Activated CD4-positive, alpha-beta T cell treated with anti-CD3 and anti-CD28 coated beads, Interleukin-2, amount 50 U/mL, for 24 hours (primary cell): ENCODE measurements at places on chromosomes 3 and 15.

DNA sequence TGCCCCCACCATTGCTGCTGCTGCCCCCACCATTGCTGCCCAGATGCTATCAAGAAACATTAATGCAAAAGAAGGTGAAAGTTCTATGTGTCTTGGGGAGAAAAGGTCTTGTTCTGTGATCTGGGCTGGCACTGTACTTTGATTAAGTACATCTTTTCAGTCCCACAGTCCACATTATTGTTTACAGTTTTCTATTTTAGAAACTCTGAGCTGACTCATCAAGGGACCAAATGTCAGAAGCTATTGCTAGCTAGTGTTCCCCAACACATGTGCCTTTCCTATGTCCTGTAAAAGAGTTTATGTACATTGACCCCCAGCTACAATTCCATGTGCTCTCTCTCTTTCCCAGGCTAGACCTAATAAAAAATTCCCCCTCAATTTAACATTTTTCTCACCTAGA, 264.7 kb upstream of the NECTIN3 start:
- DNase-seq: no peak

GRCh38 chr15:50458348-50459112, 34.3 kb downstream of the USP8 start:
- DNase-seq: no peak

DNA sequence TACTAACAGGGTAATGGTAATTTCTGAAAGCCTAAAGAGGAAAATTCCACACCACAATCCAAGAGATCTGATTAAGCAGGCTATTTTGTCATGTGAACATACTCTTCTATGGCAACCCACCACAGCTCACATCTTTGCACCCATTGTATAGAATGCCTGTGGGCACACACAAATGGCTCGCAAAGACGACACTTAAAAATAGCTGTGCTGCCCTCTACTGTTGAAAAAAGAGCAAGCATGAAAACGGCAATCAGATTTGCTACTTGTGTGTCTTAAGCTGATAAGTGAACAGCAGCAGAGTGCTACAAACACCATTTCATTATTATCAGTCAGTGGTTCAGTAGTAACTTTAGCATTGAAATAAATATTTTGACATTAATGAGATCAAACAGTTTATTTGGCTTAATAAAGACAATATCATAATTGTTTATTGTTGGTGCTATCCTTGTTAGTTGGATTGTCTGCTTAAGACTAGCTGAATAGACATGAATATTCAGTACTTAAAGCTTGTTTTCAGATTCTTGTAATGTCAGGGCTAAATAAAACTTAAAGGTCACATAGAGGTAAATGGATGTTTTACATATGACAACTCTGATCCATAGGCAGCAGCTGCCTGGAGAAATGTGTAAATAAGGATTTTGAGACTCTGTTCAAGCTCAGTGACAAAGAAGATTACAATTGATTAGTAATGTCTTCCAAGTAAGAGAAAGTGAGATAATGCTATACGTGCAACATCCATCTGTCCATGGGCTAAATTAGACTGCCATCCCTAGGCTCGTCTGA, 199.1 kb downstream of the LRRN1 start:
- peak; percentile 3 for DNase-seq

GRCh38 chr3:51386159-51386851, 1.2 kb downstream of the MANF start:
- no peak for DNase-seq

DNA sequence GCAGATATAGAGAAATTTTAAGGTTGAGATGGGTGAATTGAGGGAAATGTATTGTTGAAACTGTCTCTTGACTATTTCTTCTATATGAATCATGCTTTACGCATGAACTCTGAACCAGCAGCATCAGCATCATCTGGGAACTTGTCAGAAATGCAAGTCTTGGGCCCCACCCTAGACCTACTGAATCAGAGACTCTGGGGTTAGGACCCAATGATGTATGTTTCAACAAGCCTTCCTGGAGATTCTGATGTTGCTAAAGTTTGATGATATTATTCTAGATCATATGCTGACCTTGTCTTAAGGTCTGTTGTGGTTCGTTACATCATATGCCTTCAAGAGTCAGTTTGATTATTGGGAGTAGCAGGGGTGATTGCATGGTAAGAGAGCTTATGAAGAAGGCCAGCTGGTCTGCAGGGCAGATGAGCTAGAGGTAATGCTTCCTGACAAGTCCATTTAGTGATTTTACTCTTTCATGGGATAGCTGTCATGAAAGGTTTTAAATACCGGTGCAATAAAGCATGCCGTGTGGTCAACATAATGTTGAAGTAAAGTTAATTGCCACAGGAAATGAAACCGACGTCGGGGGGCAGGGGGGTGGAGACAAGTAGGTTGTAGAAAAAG, 152.4 kb upstream of the MRPL3 start:
- no peak for DNase-seq

GRCh38 chr15:85406916-85407315, 26.5 kb downstream of the AKAP13 start:
- no peak for DNase-seq

DNA sequence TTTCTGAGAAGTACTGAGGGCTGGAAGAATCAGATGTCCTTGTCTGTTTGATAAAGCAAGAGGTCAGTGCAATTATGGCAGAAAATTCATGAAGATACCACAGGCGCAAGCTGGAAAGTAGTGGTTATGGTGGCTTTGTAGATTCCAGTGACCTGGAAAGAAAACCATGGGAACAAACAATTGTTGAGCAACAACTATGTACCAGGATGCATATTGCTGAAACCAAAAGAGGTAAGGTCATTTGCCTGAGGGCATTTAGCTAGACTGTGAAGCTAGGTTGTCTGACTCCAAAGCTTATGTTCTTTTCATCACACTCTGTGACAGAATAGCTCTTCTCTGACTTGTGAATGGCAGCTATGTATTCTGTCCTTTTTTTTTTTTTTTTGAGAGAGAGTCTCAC, 74.0 kb downstream of the B3GALNT1 start:
- DNase-seq: no peak

- DNase-seq: no peak
Observed at GRCh38 chr3:104519468-104520227, 847.1 kb upstream of the ALCAM start.

GRCh38 chr15:80441714-80442113, 37.5 kb downstream of the ARNT2 start:
- DNase-seq: no peak

- no peak for DNase-seq
Observed at GRCh38 chr3:148615382-148615781, 82.3 kb upstream of the AGTR1 start.

DNA sequence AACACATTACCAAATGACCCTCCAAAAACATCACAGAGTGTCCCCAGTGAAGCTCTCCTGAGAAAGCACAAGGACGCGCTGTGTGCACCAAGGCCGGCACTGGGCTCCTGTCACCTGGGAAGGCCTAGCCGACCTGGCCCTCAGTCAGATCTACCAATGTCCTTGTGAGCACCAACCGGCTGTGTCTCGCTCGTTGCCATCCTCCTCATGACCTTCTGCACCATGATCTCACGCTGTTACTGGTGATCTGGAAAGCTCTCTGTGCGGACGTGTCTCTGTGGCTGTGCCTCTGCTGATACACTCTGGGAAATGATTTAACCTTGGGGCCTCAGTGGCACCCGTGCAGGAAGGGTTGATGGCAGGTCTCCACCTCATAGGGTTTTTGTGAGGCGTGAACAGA, 24.2 kb downstream of the ZXDC start:
- no peak for DNase-seq

DNA sequence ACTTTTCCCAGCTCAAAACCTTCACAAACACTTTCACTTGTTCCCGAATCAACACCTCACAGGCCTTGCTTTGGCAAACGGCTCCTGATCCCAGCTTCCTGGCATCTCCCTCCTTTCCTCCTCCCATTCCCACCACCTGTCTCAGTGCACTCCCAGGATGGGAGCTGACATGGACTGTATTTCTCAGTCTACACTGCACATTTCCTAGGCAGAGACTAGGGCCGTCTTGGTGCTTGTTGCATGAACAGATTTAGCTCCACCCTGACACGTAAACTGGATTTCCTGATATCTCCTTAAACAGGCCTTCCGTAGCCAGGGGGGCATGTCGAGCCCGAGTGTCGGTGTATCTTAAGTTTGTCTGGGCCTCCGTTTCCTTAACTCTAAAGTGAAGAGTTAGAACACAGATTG, 790 bp upstream of the WHAMM start:
- no peak for DNase-seq

- peak; percentile 8 for DNase-seq
Observed at GRCh38 chr3:186826410-186826975, 16.0 kb upstream of the ADIPOQ start.

- DNase-seq: no peak
Observed at GRCh38 chr3:3851621-3852323, 52.5 kb downstream of the LRRN1 start.

DNA sequence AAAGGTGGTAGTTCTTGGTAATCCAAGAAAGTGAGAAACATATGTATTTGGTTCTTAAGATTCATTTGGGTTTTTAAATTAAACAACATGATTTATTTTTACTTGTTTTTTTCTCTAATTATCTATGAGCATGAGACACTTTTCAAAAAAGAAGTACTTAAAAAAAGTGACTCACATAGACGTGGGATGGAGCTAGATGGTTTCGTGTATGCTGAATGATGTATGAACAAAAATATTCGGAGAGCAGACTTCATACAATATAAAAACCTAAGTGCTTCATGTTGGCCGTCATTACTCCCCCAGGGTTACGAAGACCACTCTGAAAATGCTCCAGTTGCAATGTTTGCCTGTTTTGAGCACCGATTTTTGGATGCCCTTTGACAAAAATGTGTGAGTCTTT, 90.9 kb downstream of the RORA start:
- DNase-seq: no peak

- no peak for DNase-seq
Observed at GRCh38 chr15:51625236-51625635, 2.7 kb upstream of the DMXL2 start.

DNA sequence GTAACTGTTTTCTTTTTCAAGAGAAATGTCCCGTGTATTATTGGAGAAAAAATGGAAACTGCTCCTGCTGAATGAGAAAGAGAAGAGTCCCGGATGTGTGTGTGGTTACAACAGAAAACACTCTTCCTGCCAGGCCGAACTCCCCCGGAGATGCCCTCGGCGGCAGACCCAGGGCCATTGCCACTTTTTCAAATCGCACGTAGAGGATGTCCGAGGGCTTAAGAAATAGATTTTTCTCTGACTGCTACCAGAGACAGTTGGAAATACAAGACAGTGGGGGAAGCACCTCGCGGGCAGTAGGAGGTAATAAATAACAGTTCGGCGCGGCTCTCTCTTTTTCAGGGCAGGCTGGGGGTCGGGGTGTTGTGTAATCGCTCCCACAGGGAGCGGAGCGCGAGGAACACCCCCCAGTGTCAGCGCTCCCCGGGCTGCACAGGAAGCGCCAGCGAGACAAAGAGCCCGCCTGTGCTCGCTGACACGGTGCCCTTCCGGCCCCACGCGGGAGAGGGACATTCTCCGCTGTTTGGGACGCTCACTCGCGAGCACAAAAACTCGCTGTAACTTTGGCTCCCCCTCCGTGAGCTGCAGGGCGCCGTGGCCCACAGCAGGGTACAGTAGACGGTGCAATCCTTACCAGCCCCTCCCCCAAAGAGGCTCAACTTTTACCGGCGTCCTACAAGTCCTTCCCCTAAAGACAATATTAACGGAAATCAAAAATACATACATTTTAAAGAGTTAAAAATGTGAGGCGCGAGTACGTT, 1.1 kb downstream of the VGLL4 start:
- DNase-seq: peak; percentile 34

GRCh38 chr3:52319921-52320595, 3.9 kb downstream of the DNAH1 start:
- no peak for DNase-seq
